ENCODE measurements at places on chromosomes 11 and 22.
A peak's percentile ranks its signal among the peaks of the same experiment; 100 is the strongest.

- no peak for DNase-seq
Observed at GRCh38 chr11:134657631-134658030, 245.6 kb upstream of the B3GAT1 start.

DNA sequence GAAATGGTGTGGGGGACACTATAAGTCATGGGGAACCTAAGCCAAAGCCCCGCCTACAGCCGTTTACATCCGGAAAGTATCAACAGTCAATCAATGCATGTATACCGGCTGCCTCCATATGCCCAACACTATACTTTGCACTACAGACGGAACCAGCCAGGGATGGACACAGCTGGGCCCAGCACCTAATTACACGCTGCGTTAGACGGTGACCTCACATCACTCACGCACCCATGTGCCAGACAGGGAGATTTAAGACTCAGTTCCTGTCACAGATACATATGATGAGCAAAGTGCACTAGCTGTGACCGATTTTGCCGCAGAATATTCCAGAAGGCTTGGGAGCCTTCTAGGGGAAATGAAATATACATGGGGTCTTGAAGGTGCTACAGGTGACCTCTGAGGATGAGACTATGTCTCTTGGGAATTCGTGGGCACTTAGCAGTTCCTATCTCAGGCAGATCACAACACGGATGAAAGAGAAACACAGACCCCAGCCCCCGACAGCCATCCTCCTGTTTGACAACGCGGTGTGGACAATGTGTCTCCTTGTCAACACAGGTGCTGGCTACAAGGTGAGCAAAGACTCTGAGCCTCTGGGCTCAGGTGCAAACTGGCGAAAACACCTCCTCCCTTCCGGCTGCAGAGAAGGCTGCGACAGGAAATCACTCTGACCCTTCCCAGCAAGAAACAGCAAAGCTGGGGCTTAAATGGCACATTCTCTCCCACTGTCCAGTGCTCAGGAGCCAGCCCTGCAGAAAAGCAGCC is 8.0 kb downstream of the AHNAK start:
- no peak for DNase-seq

- DNase-seq, result peak; percentile 91
Observed at GRCh38 chr11:57335343-57336110, at the start of gene SSRP1. SSRP1 (minus strand) TSS chr11:57335892; CDS start chr11:57335121, 771 bp downstream.

DNA sequence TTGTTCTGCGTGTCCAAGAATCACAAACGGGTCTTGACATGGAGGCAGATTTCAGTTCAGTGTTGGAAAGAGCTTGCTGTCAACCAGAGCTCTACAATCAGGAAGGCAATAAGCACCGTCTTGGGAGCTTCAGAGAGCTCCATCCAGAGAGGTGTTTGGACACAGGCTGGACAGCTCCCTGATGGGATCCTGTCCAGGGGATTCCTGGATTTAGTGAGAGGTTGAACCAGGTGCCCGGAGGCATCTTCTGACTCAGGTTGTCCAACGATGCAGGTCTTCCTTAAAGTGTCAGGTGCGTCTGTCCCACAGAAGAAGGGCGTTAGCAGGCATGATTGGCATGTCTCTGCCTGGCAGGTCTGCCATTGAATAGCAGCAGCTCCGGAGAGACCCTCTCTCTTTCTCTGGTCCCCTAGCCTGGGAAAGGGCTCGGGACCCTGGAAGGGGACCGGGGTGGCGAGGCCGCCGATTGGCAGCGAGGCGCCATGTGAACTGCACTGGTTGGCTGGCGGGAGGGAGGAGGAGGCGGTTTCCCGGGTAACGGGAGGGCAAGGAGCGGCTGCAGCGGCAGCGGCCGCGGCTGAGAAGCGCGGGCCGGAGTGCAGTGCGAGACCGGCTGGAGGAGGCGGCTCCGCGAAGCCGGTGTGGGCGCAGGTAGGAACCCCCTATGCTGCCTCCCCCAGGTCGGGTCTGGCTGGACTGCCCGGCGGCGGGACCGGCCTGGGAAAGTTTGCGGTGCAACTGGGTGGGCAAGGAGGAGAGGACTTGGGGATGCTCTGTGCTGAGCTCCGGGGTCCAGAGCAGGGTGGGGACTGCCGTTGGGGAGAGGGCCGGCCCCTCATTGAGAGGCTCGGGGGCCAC is 104.1 kb upstream of the E2F8 start:
- no peak for DNase-seq

DNA sequence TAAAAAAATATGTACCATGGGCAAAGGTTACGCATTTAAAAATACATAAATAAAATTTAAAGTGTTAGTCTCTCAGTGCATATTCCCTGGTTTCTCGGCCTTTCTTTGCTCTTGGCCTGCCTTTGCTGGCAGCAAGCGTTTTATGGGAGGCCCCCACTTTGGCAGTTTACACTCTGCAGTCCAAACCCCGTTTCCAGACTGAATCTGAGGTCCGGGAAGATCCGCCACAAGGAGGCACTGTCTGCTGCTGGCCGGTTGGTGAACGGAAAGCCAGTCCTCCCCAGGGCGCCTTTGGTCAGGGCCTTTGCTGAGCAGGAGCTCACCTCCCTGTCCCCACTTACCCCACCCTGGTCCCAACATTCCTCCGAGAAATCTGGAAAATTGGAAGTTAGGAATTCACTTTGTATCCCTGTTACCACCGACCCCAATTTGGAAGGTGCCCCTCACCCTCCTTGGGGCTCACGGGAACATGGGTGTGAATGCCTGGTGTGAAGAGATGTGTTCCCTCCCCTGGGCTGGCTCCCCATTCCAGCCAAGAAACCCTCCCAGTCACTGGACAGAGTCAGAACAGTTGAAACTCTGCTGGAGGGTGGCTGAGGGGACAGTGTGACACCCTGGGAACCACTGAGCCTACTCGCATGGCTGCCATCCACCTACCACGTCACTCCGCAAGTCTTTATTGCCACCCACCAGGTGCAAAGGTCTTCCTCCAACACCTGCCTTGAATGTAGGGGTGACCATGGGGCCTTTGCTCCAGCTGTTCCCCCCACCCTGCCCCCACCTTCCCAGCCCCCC is 9.4 kb upstream of the SF1 start:
- DNase-seq, result no peak

- DNase-seq, result no peak
Observed at GRCh38 chr11:65182258-65183170, 786 bp downstream of the CAPN1 start.

DNA sequence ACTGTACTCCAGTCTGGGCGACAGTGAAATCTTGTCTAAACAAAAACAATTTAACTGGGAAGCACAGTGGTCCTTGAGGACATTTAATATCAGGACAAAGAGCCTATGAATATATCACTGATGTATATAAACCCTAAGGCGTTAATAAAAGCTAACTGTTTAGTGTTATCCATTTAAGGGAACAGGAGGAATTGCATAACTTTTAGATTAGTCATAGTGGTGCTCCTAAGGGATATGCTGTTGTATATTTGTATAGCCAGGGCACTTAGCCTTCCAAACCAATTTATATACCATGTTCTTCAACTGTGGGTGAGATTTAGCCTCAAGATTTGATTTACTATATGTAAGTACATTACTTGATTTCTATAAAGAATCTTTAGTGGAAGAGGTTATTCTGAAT is 3.0 kb upstream of the CHEK1 start:
- DNase-seq, result no peak

- DNase-seq, result no peak
Observed at GRCh38 chr11:133844217-133844616, 1.1 kb downstream of the SPATA19 start.

DNA sequence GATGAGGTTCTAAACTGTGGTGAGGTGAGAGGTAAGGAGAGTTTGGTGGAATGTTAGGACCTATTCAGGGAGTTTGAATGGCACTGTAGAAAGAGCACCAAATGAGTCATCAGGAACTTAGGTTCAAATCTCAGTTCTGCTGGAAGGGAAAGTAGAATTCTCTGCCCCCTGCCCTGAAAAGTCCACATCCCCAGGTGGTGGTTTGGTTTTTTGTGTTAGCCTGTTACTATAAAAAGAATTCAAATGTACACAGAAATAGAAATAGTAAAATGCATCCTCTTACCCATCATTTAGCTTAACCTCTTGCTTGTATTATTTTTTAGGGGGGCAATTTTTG is 20.2 kb downstream of the PPFIBP2 start:
- DNase-seq, result no peak

GRCh38 chr11:106399076-106399511 is 321.6 kb downstream of the AASDHPPT start:
- DNase-seq, result peak; percentile 86

DNA sequence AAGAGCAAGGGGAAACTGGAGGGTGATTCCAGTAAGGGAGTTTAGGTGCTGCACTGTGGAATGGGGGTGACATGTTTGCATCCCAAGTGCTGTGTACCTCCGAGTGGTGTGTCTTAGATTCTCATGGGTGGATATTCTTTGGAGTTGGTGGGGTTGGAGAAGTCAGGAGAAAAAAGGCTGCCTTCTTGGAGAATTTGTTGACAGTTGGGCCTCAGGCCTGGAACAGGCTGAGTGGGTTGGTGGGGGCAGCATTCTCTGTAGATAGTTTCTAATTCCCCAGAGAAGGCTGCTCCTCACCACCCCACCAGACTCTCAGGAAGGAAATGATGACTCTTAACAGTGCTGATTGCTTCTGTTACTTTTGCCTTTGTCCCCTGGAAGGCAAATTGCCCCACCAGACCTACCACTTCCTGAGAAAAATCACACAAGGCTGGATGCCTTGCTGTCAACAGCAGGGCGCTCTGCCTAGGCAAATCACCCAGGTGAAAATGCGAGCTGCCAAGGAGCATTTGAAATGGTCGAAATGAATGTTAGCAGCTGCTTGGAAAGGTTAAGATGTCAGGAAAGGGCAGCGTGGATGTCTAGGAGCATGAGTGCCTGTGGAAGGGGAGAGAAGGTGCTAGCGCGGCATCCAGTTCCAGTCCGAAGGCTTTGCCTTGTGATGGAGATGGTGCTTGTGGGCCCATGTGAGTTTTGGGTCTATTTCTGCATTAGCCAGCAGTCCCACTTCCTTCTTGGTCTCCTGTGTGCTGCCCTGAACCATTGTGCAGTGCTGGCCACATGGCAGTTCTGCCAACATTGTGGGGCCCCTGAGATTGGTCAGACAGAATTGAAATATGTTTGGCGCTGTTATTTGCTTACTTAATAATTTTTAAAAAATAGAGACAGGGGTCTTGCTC is 29.7 kb upstream of the SORL1-AS1 start:
- DNase-seq, result no peak

- DNase-seq, result no peak
Observed at GRCh38 chr11:121340032-121340580, 47.5 kb downstream of the SC5D start.

DNA sequence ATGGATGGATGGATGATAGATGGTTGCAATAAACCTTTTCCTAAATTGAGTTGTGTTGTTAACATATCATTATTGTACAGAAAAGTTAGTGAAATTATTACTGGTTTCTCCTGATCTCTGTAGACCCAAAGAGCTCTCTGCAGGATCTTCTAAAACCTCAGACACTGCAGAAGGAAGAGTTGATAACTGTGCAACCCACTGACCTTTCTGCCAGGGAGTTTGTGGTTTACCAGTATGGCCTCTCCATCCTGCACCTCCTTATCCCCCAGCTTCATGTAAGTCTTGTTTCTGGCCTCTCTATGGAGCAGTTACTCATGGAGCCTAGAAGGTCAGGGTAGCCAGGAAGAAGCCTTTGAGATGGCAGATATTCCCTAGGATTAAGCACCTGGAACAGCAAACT is 45.6 kb downstream of the BTG4 start:
- no peak for DNase-seq

DNA sequence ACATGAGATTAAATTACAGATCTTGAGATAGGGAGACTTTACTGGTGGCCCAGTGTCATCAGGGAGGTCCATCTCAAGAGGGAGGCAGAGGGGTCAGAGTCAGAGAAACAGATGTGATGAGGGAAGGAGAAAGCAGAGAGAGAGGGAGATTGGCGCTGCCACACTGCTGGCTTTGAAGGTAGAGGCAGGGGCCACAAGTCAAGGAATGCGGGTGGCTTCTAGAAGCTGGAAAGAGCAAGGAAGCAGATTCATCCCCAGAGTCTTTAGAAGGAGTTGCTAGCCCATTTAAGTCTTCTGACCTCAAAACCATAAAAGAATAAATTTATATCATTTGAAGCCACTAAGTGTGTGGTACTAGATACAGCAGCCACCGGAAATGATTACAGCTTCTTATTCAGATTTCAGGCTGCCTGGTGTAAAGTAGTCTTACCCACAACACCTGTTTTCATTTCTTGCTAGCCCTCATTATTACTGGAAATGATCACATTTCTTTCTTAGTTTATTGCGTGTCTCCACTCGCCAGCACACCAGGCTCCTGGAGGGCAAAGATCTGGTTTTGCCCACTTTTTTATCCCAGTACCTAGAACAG is 12.6 kb upstream of the SERPINH1 start:
- no peak for DNase-seq

GRCh38 chr22:45783690-45784089 is 112.1 kb downstream of the ATXN10 start:
- DNase-seq, result no peak

Measured in left hindlimb (tissue), 1 donor.